ENCODE measurements at places on chromosomes 1 and 21.
A peak's percentile ranks its signal among the peaks of the same experiment; 100 is the strongest.

- DNase-seq, result no peak
Measured at GRCh38 chr1:42730988-42731387, 9.0 kb downstream of the CLDN19 start.

DNA sequence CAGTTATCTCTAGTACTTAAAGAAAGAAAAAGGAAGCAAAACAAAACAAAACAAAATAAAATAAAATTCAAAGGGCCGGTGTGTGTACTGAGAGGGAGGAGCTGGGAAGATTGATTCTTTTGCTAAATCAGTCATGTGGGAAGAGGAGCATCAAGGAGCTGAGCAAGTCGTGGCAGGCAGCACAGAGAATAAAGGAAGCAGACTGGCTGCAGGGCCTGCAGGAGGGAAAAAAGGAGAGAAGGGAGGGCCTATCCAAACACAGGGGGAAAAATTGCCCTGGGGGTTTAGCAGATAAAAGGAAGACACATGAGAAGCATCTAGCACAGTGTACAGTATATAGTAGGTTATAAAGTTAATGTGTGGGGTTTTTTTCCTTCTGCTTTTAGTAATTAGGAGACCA is 27.6 kb downstream of the AGO4 start:
- DNase-seq, result no peak

DNA sequence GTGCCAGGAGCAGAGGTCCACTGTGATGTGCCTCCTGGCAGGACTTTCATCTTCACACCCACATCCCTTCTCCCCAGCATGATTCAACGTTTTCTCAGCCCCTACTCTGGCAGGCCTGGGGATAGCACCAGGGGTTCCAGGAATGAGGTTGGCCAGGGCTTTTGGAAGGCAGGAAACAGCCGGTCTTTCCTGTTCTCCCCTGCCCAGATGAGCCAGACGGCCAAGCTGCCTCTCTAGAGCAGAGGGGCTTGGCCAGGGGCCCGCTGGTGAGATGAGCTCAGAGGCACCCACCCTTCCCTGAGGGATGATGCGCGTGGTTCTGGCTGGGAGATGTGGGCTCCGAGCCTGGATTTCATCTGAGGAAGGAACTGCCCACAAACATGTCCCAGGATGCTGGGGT is 4.3 kb upstream of the MFAP2 start:
- DNase-seq, result peak; percentile 37

GRCh38 chr1:210239349-210240111 is 6.9 kb downstream of the SERTAD4 start:
- peak; percentile 9 for DNase-seq

DNA sequence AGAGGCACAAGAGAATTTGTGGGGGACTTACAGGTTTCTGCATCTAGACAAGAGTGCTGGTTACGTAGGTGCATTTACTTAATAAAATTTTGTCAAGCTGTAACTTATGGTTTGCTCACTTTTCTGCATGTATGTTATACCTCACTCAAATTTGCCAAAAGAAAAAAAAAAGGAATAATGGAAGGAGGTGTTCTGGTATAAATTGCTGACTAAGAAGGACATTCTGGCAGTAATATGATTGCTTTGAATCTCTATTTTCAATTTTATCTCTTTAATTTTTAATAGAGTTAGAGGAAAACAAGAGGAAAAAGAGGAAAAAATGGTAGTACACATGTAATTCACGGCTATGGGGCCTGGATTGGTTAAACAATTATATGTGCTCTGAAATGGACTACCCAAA is 119.5 kb downstream of the DUSP10 start:
- DNase-seq, result no peak

Measured in NCI-H1694 treated with DMSO at 0.1 percent for 48 hours (cell line).